Left renal pelvis (tissue), 4 donors: ENCODE measurements at places on chromosomes 3 and 15. TPM values are rescaled to one million over a fixed set of nuclear protein-coding genes. Genes with fewer than 3 reads are reported as not detected.

Gene LRRIQ4
- polyA plus RNA-seq = 0.50 TPM

Gene FAM81A
- polyA plus RNA-seq = 24.0 TPM

Gene ADGRG7
- not detected for polyA plus RNA-seq

Gene SLC28A2
- 0.41 TPM for polyA plus RNA-seq

Gene CLRN1
- not detected for polyA plus RNA-seq
